Body of pancreas (tissue), 4 donors: ENCODE measurements at places on chromosomes 2 and 18.

DNA sequence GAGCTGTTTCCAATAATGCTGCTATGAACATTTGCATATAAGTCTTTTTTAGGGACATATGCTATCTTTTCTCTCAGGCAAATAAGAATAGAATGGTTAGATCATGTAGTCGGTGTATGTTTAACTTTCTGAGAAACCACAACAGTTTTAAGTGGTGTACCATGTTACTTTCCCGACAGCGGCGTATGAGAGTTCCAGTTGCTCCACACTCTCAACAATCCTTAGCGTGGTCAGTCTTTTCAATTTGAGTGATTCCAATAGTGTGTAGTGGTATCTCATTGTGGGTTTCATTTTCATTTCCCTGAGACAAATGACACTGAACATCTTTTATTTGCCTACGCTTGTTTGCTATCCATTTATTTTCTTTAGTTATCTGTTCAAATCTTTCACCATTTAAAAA is 149.5 kb downstream of the ACOXL start:
- H3K4me1 ChIP-seq = no peaks in the 10 kb centered on the region
- no peaks in the 10 kb centered on the region for H3K36me3 ChIP-seq
- H3K27ac ChIP-seq = no peak overlapping the region
- no peak for DNase-seq
- H3K27me3 ChIP-seq = no peaks in the 10 kb centered on the region

- no peak for DNase-seq
- no peak overlapping the region for H3K4me3 ChIP-seq
- no peak overlapping the region for H3K27ac ChIP-seq
Measured at GRCh38 chr2:232335859-232336215, 42.7 kb upstream of the ALPP start.

GRCh38 chr2:222842491-222843174 is 18.2 kb upstream of the ACSL3 start:
- peaks cover 8% of the 10 kb centered on the region for H3K4me1 ChIP-seq
- no peak for DNase-seq
- H3K36me3 ChIP-seq = no peaks in the 10 kb centered on the region
- no peak overlapping the region for H3K4me3 ChIP-seq
- H3K27ac ChIP-seq = no peak overlapping the region

DNA sequence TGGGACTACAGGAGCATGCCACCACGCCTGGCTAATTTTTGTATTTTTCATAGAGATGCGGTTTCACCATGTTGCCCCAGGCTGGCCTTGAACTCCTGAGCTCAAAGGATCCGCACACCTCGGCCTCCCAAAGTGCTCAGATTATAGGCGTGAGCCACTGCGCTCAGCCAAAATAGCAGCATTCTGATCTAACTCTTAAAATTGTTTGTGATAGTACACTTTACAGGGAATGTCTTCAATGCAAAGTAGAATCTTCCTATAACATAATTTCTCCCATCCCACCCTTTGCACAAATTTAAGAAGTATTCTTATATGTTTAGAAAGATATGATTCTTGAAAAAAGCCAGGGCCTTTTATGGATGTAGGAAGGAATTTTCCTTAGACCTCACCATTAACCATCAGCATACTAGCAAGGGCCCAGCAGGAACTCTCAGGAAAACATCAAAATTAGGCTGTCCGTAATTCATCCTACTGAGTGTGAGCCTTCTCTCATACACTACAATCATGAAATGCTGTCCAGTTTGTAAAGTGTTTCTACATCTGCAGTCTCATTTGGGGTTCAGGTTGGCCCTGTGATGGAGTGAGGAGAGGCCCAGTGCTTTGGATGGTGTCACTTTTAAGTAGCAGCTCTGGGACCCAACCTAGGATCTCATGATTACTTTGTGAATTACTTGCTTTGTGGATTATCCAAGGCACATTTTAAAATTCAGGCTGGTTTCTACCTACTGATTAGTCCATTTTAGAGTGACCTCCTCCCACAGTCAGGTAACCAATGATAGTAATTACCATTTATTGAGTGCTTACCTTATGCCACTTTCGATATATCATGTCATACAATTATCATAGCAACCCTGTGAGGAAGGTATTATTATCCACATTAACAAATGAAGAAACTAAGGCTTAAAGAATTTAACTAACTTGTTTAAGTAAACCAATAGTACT is 37.5 kb upstream of the DLX1 start:
- DNase-seq = no peak
- H3K27ac ChIP-seq = no peak overlapping the region
- H3K4me3 ChIP-seq = no peak overlapping the region
- no peaks in the 10 kb centered on the region for H3K27me3 ChIP-seq
- H3K4me1 ChIP-seq = peaks cover 5% of the 10 kb centered on the region
- H3K36me3 ChIP-seq = no peaks in the 10 kb centered on the region

GRCh38 chr2:199818026-199818425 is 33.0 kb downstream of the FTCDNL1 start:
- no peaks in the 10 kb centered on the region for H3K4me1 ChIP-seq
- no peak overlapping the region for H3K4me3 ChIP-seq
- H3K27me3 ChIP-seq = no peaks in the 10 kb centered on the region
- DNase-seq = no peak
- no peaks in the 10 kb centered on the region for H3K36me3 ChIP-seq

GRCh38 chr18:78813936-78814710 is 165.5 kb upstream of the SALL3 start:
- H3K4me1 ChIP-seq = no peaks in the 10 kb centered on the region
- no peaks in the 10 kb centered on the region for H3K36me3 ChIP-seq
- no peak overlapping the region for H3K27ac ChIP-seq
- H3K27me3 ChIP-seq = no peaks in the 10 kb centered on the region
- no peak for DNase-seq
- H3K4me3 ChIP-seq = no peak overlapping the region

GRCh38 chr2:214881647-214882202 is 72.2 kb upstream of the BARD1 start:
- H3K27ac ChIP-seq = no peak overlapping the region
- H3K4me3 ChIP-seq = no peak overlapping the region
- peak; percentile 14 for DNase-seq
- no peaks in the 10 kb centered on the region for H3K4me1 ChIP-seq
- H3K27me3 ChIP-seq = no peaks in the 10 kb centered on the region
- H3K36me3 ChIP-seq = no peaks in the 10 kb centered on the region

DNA sequence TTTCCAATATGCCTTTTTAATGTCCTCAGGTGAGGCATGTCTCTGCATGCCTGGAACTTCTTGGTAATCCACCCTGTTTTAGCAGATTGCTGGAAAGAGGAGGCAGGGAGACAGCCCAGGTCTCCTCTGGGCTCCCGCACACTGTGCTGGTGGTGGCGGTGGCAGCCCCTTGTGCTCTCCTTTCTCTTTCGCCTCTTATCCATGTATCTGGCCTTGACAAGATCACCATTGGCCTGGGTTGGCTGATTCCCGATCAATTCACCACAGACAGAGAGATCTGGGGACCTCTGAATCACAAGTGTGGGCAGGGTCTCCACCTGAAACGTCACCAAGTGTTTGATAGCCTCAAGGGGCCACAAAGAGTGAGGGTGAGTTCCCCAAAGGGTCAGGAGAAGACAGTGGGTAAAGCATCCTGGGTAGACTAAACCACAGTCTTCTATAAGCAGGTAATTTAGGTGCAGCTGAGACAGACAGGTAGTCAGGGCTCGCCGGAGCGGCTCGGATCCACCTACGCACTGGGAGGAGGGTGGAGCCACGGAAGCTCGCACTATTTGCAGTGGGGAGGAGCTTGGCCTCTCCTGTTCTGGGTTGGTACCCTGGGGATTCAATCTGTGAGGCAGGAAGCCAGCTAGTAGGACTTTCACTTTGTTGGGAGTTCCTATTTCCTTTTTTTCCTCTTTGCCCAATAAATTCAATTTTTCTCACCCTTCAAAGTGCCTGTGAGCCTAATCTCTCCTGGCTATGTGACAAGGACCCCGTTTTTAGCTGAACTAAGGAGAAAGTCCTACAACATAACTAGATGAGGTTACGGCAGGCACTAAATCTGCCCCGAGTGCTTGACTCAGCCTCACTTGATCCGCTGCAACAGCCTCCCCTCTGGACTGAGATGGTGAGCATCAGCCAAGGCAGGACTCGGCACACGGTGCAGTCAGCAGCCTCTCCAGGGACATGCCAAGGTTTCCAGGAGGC is 57.6 kb downstream of the SLC4A3 start:
- peaks cover 6% of the 10 kb centered on the region for H3K4me1 ChIP-seq
- H3K36me3 ChIP-seq = no peaks in the 10 kb centered on the region
- no peak overlapping the region for H3K4me3 ChIP-seq
- no peaks in the 10 kb centered on the region for H3K27me3 ChIP-seq
- DNase-seq = peak; percentile 64
- H3K27ac ChIP-seq = peak overlapping the region; percentile 80
